NCI-H774 (cell line): ENCODE measurements at places on chromosomes 11 and 22.
A peak's percentile ranks its signal among the peaks of the same experiment; 100 is the strongest.

DNA sequence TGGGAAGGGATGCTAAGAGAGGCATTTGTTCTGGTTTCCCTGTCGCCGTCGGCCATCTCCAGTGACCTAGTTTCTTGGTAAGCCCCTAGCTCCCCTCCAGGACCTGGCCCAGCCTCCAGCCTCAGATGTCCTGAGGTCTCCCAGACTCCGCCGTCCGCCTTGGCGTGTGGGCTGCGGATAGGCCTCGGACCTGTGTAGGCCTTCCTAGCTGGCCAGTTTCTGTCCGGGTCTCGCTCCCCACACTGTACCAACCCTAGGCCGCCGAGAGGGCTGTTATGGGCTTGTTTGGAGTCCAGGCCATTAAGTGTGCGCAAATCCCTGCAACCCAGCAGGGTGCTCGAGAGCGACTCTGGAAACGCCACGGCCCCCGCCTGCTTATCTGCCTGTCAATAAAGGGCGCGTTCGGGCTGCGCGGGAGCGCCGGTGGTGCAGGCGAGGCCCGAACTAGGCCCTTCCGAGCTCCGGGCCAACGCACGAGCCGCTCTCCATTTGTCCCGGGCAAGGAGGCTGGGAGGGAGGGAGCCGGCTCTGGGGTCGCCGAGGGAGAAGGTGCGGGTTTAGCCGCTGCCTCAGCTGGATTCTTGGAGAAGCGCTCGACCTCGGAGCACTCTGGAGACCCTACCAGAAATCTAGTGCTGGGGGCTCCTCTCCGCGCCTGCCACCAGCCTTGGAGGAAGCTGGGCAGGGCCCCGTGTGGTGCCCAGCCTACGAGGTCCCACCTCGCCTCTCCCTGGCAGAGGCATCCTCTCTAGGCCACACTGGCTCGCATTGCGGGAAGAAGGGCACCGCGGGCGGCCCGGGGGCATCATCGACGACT lies 8.7 kb upstream of the PAX6 start:
- no peak for DNase-seq

GRCh38 chr11:112343368-112344039 lies 82.8 kb upstream of the PLET1 start:
- peak; percentile 73 for DNase-seq

GRCh38 chr11:30387891-30388861 lies 65.3 kb downstream of the ARL14EP start:
- DNase-seq = no peak

DNA sequence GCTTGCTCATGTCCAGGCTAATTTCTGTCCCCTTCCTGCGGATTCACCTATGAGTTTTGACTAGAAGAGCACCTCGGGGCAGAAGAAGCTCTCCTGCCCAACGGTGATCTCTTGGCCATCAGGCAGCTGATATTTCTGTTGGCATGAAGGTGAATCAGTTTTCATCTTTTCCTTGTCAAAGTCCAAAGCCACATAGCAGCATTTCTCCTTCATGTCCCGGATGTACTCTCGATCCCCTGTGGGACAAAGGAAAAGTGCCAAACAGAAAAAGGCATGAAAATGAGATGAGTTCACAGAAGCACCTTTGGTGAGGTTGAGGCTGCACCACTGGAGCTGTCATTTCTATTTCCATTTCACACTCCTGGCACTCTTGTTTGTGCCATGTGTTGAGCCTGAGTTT lies 56.8 kb downstream of the DHCR7 start:
- DNase-seq = no peak

GRCh38 chr11:27012234-27012921 lies 18.5 kb downstream of the FIBIN start:
- no peak for DNase-seq

- DNase-seq = no peak
Measured at GRCh38 chr11:107778839-107779517, 67.1 kb upstream of the SLN start.

- DNase-seq = no peak
Measured at GRCh38 chr11:123549926-123550917, 104.2 kb downstream of the SCN3B start.

GRCh38 chr11:126646701-126647557 lies 291.4 kb downstream of the ST3GAL4 start:
- DNase-seq = no peak
